ENCODE measurements at places on chromosomes 3 and 15.

- DNase-seq = peak; percentile 69
Measured at GRCh38 chr15:55588070-55588814, at the start of gene PYGO1. TSS of gene PYGO1 (minus strand) at chr15:55588345. CDS start at chr15:55587883, 462 bp downstream.

DNA sequence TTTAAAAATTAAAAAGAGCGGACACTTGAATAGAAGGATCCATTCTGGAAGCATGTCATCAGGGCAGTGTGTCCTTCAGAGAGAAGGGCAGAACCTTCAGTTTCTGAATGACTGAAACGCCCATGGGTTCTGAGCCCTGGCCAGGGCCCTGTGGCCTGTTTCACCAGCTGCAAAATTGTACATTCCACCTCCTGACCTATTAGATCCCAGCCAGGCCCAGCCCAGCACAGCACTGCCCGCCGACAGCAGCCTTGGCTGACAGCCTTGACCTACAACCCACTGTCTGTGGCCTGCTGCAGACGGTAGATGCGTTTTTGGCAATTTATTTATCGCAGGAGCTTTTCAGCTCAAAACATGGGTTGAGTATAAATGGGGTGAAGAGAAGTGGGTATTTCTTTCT lies 5.9 kb upstream of the POLG start:
- DNase-seq = no peak

DNA sequence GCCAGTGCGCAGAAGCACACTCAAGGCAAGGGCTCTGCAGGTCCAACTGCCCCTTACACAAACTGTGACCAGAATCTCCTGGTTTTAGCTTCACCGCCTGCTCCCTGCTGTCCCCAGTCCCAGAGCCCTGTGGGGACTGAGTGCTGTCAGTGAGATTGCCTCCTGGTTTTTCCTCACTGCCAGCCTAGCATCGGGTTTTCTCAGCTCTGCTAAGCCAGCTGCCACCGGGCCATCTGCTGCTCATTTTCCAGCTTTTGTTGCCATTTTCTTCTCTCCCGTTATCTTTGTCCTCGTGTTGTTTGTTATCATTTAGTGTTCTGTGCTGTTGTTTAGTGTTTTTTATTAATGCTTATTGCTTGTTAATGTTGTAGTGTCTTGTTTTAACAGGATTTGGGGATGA lies 79.5 kb upstream of the BLM start:
- DNase-seq = no peak

GRCh38 chr15:68666812-68667450 lies 88.1 kb downstream of the CORO2B start:
- DNase-seq = no peak

- peak; percentile 69 for DNase-seq
Measured at GRCh38 chr15:90035095-90035839, 34.1 kb downstream of the ZNF710 start.

- no peak for DNase-seq
Measured at GRCh38 chr15:34107315-34107714, 5.4 kb downstream of the PGBD4 start.

GRCh38 chr3:28334552-28334951 lies 14.0 kb upstream of the ZCWPW2 start:
- DNase-seq = no peak

- no peak for DNase-seq
Measured at GRCh38 chr15:82294061-82294690, 31.6 kb downstream of the SAXO2 start.

GRCh38 chr3:166810741-166811445 lies 569.2 kb downstream of the ZBBX start:
- peak; percentile 49 for DNase-seq

DNA sequence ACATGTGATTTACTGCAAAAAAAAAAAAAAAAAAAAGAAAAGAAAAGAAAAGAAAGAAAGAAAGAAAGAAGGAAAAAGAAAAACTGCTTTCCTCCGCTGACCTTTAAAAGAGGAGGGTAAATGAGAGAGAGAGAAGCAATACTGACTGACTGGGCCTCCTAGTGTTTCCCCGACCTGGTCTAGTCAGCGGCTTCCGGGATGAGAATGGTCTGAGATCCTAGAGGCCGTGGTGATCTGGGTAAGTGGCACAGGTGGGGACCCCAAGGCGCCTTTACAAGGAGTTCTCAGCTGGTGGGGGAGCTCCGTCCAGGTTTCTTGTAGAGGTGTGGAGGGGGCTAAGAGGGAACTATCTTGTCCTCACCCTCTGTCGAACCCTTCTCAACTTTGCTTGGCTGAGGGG lies 223.1 kb downstream of the MEIS2 start:
- DNase-seq = no peak

GRCh38 chr15:59349680-59350420 lies 22.8 kb downstream of the MYO1E start:
- peak; percentile 22 for DNase-seq

DNA sequence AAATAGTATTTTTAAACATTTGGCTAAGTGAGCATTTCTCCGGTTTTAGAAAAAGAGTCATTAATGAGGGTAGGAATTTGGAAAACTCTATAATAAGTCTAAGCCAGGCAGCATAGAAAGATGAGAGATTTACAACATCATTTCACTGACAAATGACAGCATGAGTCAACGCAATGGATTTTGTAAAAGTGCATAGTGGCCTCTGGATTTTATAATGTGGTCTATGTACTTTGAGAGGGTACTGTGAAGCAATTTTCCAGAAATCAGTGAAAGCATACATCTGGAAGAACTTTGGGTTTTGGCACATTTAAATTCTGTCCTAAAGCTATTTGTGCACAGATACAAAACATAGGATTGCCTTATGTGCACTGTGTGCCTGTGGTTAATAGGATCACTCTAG lies 130.8 kb upstream of the CCNL1 start:
- no peak for DNase-seq

DNA sequence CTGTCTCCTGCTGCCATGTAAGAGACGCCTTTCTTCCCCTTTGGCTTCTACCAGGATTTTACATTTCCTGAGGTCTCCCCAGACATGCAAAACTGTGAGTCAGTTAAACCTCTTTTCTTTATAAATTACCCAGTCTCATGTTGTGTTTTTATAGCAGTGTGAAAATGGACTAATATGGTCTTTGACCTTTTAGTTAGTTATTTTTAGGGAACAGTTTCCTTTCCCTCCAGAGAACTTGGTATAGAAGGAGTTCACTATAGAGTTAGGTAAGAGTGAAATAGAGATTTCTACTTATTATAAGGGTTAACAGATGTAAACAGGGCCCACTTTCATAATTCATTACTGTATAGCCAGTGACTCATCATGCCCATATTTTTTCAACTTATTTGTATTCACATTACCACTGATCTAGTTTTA lies 170.9 kb downstream of the UNC13C start:
- no peak for DNase-seq
